Stimulated activated CD8-positive, alpha-beta memory T cell treated with anti-CD3 and anti-CD28 coated beads, Interleukin-4, amount 100 ng/mL, for 1 hour (primary cell): ENCODE measurements at places on chromosomes 7 and 10.

DNA sequence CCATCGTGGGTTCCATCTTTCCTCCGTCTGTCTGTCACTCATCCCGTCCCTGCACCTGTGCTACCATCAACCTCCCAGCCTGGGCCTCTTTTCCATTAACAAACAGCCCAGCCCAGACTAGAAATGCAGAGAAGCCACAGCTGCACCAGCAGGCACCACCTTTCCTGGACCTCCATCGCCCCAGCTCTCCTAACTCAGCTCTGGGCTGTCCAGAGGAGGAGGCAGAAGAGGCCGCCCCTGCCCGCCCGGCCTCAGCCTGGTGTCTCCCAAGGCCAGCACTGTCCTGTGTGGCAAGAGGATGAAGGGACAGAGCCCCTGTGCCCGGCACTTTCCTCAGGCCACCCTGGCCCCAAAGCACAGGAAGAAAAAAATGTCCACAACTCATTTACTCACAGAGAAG, 225.6 kb downstream of the PTPRN2 start:
- DNase-seq: no peak

DNA sequence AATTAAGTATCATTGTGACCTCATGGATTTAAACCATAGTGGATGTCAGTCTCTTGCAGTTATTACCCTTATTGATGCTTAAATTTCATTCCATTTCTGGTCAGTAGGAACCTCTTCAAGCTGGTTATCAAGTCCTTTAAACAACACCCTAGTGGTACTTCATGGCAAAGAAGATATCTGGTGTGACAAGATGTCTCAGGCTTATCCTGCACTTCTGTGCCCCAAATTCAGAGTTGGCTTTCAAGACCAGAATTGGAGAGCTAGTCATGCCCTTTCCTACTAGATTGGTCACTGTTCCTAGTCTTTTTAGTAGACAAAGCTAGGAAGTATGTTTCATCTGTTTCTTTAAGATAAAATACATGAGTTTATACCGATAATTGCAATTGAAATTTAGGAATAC, 54.9 kb downstream of the KMT2E start:
- no peak for DNase-seq

DNA sequence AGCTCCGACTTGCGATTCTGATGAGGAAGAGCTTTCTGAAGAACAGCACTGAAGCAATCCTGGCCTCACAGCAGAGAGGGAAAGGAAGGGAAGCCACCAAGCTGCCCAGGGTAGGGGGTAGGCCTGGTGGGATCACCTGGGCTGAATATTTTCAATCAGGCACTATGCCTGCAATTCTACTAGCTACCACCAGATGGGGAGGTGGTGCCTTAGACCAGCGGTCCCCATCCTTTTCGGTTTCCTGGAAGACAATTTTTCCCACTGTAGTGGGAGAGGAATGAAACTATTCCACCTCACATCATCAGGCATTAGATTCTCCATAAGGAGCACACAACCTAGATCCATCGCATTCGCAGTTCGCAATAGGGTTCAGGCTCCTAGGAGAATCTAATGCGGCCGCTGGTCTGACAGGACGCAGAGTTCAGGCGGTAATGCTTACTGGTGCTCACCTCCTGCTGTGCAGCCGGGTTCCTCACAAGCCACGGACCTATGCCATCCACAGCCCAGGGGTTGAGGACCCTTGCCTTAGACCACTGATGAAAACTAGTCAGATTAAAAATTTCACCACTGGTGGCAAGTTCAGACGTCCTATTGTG, 2.7 kb downstream of the LRRC20 start:
- DNase-seq: no peak

DNA sequence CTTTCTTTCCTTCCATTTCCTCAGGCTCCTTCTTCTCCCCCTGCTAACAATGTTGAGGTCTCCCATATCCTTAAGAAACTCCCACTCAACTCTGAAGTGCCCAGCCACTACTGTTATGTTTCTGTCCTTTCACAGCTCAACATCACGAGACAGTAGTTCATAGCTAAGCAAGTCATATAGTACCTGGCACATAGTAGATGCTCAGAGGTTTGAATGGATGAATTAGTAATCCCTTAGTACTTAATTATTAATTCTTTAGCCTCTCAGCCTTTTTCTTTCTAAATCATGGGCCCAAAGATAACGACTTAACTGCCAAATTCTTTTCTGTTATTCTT, 22.6 kb downstream of the CSGALNACT2 start:
- no peak for DNase-seq

- peak; percentile 14 for DNase-seq
These were observed 43.5 kb upstream of the ZMIZ1 start for GRCh38 chr10:79025199-79025832.

DNA sequence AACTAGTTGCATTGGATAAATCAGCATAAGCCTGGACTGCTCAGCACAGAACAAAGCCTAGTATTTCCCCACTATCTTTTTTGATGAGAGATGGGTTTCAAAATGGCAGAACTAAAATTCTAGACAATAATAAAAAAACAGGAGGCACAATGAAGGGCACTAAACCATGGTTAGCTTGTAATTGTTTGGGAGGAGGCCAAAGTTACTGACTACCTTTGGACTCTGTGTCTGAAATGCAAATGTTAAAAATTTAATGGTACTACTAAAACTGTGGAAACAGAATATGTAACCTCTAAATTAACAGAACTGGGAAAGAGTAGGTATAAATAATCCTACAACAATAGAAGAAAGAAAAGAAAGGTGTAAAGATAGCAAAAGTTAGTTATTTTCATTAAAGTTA, 13.0 kb downstream of the ADAM12 start:
- no peak for DNase-seq

- no peak for DNase-seq
These were observed 297.4 kb upstream of the NEBL start for GRCh38 chr10:21194510-21194993.

DNA sequence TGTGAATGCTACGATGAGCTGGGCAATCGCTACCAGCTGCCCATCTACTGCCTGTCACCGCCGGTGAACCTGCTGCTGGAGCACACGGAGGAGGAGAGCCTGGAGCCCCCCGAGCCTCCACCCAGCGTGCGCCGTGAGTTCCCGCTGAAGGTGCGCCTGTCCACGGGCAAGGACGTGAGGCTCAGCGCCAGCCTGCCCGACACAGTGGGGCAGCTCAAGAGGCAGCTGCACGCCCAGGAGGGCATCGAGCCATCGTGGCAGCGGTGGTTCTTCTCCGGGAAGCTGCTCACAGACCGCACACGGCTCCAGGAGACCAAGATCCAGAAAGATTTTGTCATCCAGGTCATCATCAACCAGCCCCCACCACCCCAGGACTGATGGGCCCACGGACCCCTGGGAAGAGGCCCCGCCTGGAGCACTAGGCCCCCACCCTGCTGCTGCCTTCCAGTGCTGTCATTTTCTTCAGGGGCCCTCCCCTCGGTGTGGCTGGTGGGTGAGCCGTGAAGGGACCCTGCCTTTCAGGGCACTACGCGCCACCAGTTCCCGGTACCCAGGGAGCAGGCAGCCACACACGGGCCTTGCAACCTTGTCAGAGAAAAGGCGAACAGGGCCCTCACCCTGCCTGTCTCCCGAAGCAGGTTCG, 2.3 kb upstream of the ANKRD2 start:
- no peak for DNase-seq

GRCh38 chr7:5594616-5595544, 171.2 kb upstream of the TNRC18 start:
- no peak for DNase-seq

DNA sequence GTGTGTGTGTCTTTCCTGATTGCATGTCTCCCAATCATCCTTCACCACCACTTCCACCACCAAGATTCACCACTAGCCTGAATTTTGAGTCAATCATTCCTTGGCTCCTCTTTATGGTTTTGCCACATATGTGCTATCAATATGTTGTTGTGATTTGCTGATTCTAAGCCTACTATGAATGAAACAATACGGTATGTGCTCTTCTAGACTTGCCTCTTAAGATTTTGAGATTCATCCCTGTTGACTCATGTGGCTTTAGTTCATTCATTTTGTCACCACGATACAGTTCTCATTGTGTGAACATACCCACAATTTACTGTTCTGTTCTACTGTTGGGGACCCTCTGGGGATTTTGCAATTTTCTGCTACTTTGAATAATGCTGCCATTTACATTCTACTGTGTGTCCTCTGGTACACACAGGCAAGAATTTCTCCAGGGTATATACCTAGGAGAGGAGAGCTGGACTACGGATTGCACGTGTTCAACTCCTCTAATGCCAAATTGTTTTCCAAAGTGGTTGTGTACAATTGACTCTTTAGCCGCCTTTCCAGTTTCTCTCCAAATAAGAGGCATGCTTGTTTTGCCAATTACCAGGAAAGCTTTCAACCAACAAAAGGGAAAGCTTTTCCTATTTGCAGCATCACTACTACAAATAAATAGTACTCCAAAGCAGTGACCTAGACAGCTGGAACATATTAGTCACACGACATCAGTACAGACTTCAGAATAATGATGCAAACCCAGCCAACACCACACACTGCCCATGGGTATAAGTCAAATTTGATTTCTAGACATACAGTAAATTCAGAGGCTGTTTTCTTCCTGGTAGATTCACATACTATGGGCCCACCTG, 30.0 kb downstream of the SGMS1 start:
- no peak for DNase-seq

DNA sequence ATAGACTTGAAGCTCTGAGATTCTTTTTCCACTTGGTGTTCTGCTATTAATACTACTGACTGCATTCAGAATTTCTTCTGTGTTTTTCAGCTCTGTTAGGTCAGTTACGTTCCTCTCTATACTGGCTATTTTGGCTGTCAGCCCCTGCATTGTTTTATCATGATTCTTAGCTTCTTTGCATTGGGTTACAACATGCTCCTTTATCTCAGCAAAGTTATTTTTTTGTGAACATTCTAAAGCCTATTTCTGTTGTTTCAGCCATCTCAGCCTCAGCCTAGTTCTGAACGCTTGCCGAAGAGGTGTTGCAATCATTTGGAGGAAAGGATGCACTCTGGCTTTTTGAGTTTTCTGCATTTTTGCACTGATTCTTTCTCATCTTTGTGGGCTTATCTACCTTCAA, 201.5 kb upstream of the GNAI1 start:
- DNase-seq: no peak

DNA sequence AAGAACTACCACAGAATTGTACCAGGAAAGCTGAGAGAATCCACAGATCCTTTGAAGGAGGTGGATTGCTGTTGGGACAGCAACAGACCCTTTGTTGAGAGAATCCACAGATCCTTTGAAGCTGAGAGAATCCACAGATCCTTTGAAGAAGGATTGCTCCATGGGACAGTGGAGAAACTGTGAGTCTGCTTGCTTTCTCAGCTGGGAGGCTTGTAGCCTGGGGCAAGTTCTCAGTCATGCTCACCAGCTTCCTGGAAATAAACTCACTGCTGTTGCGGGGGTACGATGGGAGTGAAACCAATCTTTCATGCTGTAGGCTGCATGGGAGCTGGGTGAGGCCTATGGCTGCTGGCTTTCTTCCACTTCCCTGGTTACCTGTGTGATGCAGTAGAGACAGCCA, 106.3 kb downstream of the C7orf25 start:
- no peak for DNase-seq

DNA sequence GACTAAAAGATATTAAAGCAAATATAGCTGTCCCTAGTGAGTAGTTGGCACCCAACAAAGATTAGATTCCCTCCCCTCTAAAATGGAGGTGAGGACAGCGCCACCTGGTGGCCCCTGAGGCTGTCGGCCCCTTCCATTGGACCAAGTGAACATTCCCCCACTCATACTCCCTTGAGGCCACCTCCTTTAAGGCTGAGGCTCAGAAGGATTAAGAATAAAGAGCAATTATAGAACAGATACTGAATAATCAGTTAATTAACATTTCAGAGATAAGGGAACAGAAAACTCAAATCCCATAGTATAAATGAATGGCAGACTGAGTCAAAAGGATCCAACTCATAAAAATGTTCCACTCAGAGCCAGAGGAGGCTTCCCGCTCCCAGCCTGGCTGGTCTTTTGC, 130.4 kb upstream of the GHITM start:
- DNase-seq: no peak

GRCh38 chr10:124301736-124302135, 117.0 kb downstream of the OAT start:
- no peak for DNase-seq

GRCh38 chr7:148912758-148913541, 28.9 kb upstream of the EZH2 start:
- DNase-seq: no peak
